ENCODE measurements at places on chromosomes 7 and 10. TPM values are rescaled to one million over a fixed set of nuclear protein-coding genes. Genes with fewer than 3 reads are reported as not detected.
A peak's percentile ranks its signal among the peaks of the same experiment; 100 is the strongest.

The SRGN gene
- 268 TPM for total RNA-seq

The MSMB gene
- not detected for total RNA-seq

The KAZALD1 gene
- not detected for total RNA-seq

- DNase-seq: no peak
- H3K27me3 ChIP-seq: no peaks in the 10 kb centered on the region
- H3K4me1 ChIP-seq: no peaks in the 10 kb centered on the region
- no peak overlapping the region for H3K4me3 ChIP-seq
- H3K36me3 ChIP-seq: no peaks in the 10 kb centered on the region
- H3K27ac ChIP-seq: no peak overlapping the region
These were observed 266.6 kb downstream of the DNAJB9 start for GRCh38 chr7:108836256-108836655.

DNA sequence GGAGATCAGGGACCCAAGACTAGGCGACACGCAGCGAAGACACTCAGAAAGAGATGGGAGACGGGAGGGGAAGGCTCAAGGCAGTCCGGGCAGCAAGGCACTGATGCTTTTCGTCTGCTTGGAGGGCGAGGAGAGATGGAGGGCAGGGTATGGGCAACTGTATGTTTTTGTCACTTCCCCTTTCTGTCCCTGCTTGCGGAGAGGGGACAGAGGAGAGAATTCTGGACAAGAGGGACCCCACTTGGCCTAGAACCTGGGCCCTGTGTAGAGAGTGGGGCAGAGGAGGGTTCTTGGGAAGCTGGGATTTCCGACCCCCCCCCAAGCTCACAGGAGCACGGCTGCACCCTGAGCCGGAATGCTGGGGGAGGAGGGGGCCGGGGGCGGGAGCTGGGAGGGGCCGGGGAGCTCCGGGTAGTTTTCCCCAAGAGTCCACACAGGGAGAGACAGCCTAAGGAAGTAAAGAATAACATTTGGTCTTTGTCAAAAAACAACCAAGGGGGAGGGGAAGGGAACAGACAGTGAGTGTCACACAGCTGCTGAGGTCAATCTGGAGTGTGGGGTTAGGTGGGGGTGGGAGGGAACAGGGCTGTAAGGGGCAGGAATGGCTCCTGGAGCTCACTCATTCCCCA is 1.8 kb downstream of the LRCH4 start:
- peak overlapping the region; percentile 98 for H3K4me3 ChIP-seq
- no peaks in the 10 kb centered on the region for H3K36me3 ChIP-seq
- peaks cover 25% of the 10 kb centered on the region for H3K4me1 ChIP-seq
- DNase-seq: no peak

- peak; percentile 39 for DNase-seq
- H3K36me3 ChIP-seq: no peaks in the 10 kb centered on the region
- H3K4me3 ChIP-seq: no peak overlapping the region
- H3K27me3 ChIP-seq: no peaks in the 10 kb centered on the region
These were observed 59.9 kb downstream of the PDGFA start for GRCh38 chr7:459584-460373.

The TDRD1 gene
- total RNA-seq: not detected

DNA sequence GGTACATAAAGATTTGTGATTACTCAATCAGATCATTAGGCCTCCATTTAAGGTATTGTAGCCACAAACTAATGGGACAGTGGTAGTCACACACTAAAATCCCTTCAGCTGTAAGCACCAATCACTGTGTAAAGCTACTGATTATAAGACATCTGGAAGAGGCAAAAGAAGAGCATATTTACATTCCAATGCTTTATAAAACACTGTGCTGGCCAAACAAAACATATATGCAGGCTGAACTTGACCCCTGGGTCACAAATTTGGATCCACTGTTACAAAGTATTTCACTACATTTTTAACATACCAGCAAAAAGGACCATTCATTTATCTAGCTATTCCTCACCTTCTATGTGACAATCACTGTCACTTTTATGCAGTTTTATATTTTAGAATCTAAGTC is 41.4 kb upstream of the ANLN start:
- no peak overlapping the region for H3K27ac ChIP-seq
- no peak overlapping the region for H3K4me3 ChIP-seq
- no peaks in the 10 kb centered on the region for H3K36me3 ChIP-seq
- no peak for DNase-seq
- H3K27me3 ChIP-seq: no peaks in the 10 kb centered on the region

- no peaks in the 10 kb centered on the region for H3K36me3 ChIP-seq
- DNase-seq: no peak
- peaks cover 12% of the 10 kb centered on the region for H3K27me3 ChIP-seq
- no peak overlapping the region for H3K4me3 ChIP-seq
These were observed 15.8 kb upstream of the SAR1A start for GRCh38 chr10:70186090-70186489.

The KCNIP2 gene
- total RNA-seq: 6.8 TPM

The FOXI2 gene
- total RNA-seq: not detected

GRCh38 chr7:108528183-108528712 is 2.3 kb upstream of the PNPLA8 start:
- DNase-seq: no peak
- peak overlapping the region; percentile 26 for H3K27ac ChIP-seq
- peaks cover 7% of the 10 kb centered on the region for H3K27me3 ChIP-seq
- peak overlapping the region; percentile 5 for H3K4me3 ChIP-seq

GRCh38 chr7:146123715-146124114 is 7.1 kb downstream of the CNTNAP2 start:
- H3K4me1 ChIP-seq: no peaks in the 10 kb centered on the region
- no peak for DNase-seq
- H3K27me3 ChIP-seq: no peaks in the 10 kb centered on the region
- H3K4me3 ChIP-seq: no peak overlapping the region
- no peaks in the 10 kb centered on the region for H3K36me3 ChIP-seq
- no peak overlapping the region for H3K27ac ChIP-seq

DNA sequence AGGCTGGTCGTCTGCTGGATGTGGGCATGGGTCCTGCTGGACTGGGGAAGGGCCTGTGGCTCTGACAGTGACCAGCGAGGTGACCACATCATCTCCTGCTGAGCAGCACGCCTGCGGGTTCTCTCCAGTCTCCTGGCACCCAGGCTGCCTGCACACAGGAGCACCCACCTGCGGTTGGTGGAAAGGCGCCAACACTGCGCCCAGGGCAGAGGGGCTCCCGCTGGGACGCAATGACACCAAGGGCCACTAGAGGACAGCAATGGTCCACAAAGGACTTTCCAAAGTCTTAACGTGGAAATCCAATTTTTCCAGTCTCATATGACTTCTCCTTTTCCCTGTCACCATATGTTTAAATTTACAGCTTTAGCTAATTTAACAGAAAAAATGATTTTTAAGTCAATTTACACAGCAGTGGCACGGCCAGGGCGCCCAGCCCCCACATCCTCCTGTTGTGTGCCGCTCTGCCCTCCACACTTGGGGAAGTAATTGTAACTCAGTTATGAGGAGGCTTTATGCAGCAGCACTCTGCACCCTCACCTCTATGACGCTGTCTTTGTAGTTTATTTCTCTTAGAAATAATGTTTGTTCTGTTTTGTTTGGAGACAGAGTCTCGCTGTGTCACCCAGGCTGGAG is 38.1 kb downstream of the CFAP46 start:
- H3K27me3 ChIP-seq: peaks cover 36% of the 10 kb centered on the region
- peak; percentile 63 for DNase-seq
- H3K27ac ChIP-seq: no peak overlapping the region
- no peaks in the 10 kb centered on the region for H3K36me3 ChIP-seq
- H3K4me3 ChIP-seq: peak overlapping the region; percentile 16

DNA sequence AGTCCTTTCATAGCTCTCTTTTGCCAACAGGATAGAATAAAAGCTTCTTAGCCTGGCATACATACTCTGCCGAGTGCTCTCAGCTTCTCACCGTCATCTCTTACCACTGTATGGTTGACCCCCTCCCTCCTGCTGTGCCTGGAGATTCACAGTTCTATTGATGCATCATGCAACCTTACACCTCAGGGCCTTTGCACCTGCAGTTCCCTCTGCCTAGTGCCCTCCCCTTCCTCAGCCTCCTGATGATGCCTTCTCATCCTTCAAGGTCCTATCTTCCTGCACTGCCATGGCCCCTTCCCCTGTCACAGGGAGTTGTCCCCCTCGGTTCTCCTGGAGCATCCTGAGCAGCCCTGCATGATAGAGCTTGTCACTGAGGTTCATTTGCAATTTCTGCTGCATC is 81.5 kb downstream of the CDH23 start:
- peak; percentile 8 for DNase-seq
- peaks cover 5% of the 10 kb centered on the region for H3K4me1 ChIP-seq
- peaks cover 16% of the 10 kb centered on the region for H3K27me3 ChIP-seq

DNA sequence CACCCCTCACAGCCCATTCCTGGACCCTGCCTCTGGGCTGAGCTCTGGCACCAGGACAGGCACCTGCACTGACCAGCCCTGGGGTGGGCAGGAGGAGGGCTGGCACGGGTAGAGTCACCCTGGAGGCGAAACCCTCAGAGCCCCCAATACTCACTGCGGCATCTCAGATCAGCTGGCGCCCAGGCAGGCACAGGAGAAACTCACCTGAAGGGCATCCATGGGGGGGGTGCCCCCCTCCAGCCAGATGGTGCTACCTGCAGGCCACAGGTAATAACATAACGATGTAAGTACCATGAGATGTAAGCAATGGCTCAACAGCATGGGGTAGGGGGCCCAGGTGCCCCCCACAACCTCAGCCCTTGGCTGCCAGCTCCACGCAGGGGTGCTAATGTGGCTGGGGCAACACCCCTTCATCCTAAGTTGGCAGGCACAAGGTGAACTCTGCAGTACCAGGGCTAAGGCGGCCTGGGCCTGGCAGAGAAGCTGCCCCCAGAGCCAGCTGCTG is 12.1 kb upstream of the PYROXD2 start:
- no peak for DNase-seq
- peaks cover 15% of the 10 kb centered on the region for H3K36me3 ChIP-seq
- no peaks in the 10 kb centered on the region for H3K4me1 ChIP-seq
- H3K27ac ChIP-seq: no peak overlapping the region
- no peak overlapping the region for H3K4me3 ChIP-seq
- no peaks in the 10 kb centered on the region for H3K27me3 ChIP-seq

DNA sequence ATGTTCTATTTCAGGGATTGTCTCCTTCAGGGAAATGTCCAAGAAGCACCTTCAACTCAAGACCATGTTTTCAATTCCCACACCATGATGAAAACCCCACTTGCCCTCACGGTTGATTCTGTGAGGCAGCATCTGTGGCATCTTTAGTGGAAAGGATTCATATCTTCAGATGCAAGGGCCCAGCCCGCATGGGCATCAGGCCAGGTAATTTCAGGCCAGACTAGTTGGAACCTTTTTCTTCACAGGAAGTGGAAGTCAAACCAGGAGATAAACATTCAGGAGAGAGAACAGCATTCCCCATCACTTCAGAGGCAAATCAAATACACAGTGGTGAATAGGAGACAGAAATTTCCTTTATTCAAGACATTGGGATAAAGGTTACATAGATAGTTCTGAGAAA is 88.8 kb downstream of the JCAD start:
- no peak overlapping the region for H3K4me3 ChIP-seq
- no peaks in the 10 kb centered on the region for H3K4me1 ChIP-seq
- no peaks in the 10 kb centered on the region for H3K36me3 ChIP-seq
- no peak for DNase-seq
- H3K27me3 ChIP-seq: peaks cover 8% of the 10 kb centered on the region

- no peak for DNase-seq
- H3K27ac ChIP-seq: no peak overlapping the region
- no peak overlapping the region for H3K4me3 ChIP-seq
- no peaks in the 10 kb centered on the region for H3K36me3 ChIP-seq
- H3K27me3 ChIP-seq: no peaks in the 10 kb centered on the region
These were observed 132.6 kb downstream of the RGS10 start for GRCh38 chr10:119409906-119410305.

GRCh38 chr7:84746353-84746752 is 440.5 kb downstream of the SEMA3D start:
- H3K4me3 ChIP-seq: no peak overlapping the region
- no peaks in the 10 kb centered on the region for H3K36me3 ChIP-seq
- no peaks in the 10 kb centered on the region for H3K27me3 ChIP-seq
- no peaks in the 10 kb centered on the region for H3K4me1 ChIP-seq
- DNase-seq: no peak

DNA sequence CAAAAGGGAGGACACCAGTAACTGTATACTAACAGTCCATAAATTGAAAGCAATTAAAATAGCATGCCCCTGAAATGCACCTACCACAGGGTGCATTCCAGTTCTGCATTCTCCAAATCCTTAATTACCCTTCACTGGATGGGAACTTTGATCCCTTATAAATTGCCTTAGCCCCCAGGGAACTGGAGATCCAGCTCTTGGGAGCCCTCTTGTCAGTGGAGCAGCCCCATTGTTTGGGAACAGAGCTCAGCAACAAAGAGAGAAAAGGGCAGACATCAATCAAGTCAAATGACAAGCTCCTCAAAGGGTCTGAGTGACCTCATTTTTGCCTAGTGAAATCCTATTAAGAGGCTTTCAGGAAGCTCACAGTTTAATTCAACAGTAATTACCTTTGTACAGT is 472.6 kb downstream of the XPNPEP1 start:
- no peak overlapping the region for H3K27ac ChIP-seq
- H3K36me3 ChIP-seq: no peaks in the 10 kb centered on the region
- H3K4me1 ChIP-seq: no peaks in the 10 kb centered on the region
- DNase-seq: no peak

DNA sequence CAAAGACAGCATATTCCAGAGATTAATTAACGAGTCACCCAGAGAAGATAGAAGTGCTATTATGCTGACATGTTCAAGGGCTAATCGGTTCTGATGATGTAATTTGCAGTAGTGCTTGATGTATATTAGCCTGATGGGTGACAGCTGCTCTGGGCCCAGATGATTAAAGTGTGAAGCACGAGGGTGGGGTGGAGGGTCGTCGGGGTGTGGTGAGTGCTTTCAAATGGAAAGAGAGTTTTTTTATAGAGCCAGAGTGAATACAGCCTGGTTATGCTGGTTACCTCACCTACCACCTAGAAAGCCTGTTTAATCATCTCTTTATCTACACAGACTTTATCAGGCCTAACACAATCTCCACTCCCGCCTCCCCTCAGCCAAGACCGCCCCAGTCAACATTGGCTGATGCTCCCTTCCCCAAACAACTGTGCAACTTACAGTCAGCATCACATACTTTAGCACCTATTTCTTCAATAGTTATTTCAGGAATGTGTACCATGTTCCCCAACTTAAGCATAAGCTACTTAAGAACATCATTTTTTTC is 11.5 kb upstream of the STN1 start:
- no peak for DNase-seq
- no peaks in the 10 kb centered on the region for H3K27me3 ChIP-seq
- no peak overlapping the region for H3K4me3 ChIP-seq
- H3K36me3 ChIP-seq: no peaks in the 10 kb centered on the region
- H3K4me1 ChIP-seq: no peaks in the 10 kb centered on the region
